ENCODE measurements at places on chromosomes 7 and 10.
A peak's percentile ranks its signal among the peaks of the same experiment; 100 is the strongest.

GRCh38 chr10:10873289-10873688 lies 144.4 kb upstream of the CELF2 start:
- DNase-seq = no peak

- DNase-seq = no peak
Measured at GRCh38 chr7:104023100-104023499, 33.6 kb upstream of the RELN start.

- DNase-seq = no peak
Measured at GRCh38 chr7:30423788-30424505, 54.6 kb downstream of the NOD1 start.

- no peak for DNase-seq
Measured at GRCh38 chr7:17362439-17363105, 64.1 kb downstream of the AHR start.

DNA sequence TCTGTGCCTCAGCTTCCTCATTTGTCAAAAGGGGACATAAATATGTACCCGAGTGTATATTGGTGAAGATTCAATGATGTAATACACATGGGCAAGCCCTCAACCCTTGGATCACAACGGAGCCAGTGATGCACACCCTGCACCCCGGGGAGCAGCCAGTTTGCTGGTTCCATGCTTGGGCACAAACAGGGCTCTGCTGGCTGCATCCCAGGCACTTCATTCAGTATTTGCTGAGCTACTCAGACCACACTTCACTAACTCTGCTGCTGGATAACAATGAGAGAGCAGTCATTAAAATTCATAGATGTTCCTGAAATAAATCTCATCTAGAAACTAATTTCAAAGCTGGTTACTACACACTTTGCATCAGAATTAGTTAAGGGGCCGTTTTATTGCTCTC lies 72.0 kb downstream of the SCRN1 start:
- DNase-seq = no peak

GRCh38 chr7:69173341-69173740 lies 424.9 kb upstream of the AUTS2 start:
- DNase-seq = no peak

GRCh38 chr7:17093461-17093860 lies 205.0 kb upstream of the AHR start:
- no peak for DNase-seq

- no peak for DNase-seq
Measured at GRCh38 chr10:88313878-88314277, 269.2 kb downstream of the RNLS start.

DNA sequence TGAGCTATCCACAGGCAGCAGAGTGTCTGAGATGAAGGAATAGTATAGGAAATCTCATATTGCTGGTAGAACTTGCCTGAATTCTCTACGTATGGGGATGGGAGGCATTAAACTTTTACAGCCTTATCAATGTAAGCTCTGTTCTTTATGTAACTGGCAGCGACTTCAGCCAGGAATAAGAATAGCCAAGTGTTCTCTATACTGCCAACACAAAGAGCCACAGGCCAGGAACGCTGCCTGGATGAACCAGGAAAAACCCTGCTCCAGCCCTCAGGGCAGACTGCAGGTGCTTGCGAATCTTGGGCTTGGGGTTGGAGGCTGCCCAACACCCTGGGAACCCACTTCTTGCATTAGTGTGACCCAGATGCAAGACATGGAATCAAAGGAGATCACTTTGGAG lies 6.1 kb upstream of the OLAH start:
- no peak for DNase-seq

DNA sequence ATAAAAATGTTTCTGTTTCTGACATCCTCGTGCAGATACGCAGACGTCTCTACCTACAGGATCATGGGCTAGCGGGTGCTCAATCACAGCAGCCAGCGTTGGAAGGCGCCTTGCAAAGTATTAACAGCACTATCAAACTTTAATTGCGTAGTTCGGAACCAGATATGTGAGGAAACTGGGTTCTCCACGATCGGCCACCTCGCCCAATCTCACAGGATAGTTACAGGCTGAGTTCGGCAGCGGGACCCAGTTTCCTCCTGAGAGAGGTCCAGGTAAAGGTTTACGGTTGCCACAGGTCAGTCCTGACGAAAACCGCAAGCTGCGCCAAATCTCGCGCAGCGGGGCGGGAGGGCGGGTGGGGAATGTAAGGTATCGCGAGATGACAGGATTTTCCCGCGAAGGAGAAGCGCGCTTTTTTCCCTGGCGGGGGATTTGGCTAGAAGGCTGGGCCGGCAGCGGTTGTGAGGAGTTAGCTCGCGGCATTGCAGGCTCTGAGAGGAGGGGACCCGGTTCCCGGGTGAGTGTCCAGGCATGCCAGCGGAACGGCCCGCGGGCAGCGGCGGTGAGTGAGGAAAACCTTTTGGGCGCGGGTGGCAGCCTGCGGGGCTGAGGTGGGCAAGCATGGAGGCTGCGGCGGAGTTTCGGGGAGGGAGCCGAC lies at the start of gene HELLS:
TSS of gene HELLS (plus strand) at position 398 of the 658 bp plus-strand sequence. CDS start at position 532, 134 bp downstream.
- DNase-seq = peak; percentile 51

DNA sequence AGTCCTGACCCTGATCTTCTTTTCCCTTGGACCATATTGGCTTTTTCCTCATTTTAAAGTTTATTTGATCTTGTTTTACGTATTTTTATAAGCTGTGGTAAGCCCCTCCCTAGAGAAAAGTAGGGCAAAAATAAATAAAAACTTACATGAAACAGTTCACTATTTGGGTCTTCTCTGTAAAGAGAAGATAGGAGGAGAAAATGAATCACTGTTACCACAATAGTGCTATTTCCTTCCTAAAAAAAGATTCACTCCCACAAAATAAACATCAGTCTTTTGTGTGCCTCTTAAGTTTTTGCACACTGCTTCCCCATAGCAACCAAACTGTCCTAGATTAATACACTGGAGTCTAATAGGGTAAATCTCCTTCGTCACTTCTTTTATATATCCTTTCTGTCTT lies 1.4 kb upstream of the SVIL start:
- no peak for DNase-seq

- DNase-seq = no peak
Measured at GRCh38 chr10:59857921-59858320, 48.4 kb downstream of the CCDC6 start.

- DNase-seq = no peak
Measured at GRCh38 chr7:149685455-149685854, 87.9 kb downstream of the ZNF467 start.

DNA sequence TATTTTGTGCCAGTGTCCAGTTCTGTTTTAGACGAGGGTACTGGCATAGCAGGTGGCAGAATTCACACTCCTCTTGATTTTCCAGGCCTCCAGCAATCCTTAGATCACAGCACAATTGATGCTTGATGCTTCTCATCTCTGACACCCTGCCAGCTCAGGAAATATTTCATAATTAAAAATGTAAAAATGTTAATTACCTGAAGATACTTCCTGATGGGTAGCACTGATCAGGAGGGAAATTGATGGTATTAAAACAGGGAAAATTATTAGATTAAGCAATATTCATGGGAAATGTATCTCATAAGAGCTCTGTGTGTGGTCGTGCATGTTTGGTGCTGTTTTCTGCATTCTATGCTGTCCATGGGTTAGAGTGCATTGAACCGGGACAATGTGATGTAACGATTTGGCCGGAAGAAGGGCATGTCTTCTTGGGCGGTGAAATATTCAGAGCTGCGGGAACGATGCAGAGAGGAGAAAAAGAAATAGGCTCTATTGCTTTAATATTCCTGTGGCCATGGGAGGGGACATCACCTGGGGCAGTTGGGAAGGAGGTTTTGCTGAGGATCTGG lies 43.7 kb upstream of the MKI67 start:
- no peak for DNase-seq

DNA sequence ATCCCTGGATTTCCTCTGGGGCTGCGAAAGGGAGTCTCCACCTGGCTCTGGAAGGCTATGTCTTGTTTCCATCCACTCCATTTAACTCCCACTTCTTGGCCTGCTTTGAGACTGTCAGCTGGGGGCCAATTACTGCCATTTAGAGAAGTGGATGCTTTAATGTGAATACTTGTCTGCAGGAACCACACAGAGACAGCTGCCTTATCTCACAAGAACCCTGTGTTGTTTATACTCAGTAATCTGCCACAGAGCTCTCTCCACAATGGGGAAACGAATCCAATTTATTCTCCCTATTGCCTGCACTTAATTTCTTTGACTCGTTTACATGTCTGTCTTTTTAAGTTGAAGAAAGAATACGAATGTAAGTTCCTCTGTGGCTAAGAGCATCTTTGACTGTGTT lies 787.0 kb upstream of the C7orf33 start:
- DNase-seq = no peak

DNA sequence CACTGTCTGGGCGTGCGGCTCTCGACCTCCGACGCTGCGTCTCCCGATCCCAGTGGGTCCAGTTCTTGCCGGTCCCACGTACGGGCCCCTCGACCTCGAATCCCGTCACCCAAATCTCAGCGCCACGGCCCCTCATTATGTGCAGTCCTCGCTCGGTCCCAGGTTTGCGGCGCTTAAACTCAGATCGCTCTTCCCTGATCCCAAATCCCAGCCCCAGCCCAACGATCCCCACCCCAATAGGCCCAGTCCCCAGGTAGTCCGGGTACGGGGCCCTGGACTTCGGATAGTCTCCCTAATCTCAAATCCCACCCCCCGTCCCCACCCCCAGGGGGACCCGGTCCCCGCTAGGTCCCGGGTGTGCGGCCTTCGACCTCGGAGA lies 666 bp downstream of the HNRNPF start:
- peak; percentile 20 for DNase-seq

DNA sequence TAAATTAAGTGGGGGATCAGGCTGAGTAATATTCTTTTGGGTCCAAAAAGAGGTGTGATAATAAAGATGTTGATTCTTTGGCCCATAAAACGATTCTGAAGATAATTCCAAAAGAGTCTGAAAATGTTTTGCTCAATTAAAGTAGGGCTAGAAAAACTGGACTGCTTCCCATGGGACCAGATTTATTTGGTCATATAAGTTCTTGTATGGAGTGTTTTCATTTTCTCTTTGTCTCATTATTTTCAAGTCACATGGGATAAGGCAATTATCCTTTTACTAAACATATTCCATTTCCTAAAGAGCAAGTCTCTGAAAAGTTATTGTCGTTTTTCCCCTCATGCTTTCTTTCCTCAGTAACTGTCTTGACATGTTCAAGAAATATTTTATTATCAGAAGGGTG lies 41.5 kb downstream of the CDK6 start:
- no peak for DNase-seq

- DNase-seq = no peak
Measured at GRCh38 chr10:88004451-88004850, 141.0 kb downstream of the PTEN start.

DNA sequence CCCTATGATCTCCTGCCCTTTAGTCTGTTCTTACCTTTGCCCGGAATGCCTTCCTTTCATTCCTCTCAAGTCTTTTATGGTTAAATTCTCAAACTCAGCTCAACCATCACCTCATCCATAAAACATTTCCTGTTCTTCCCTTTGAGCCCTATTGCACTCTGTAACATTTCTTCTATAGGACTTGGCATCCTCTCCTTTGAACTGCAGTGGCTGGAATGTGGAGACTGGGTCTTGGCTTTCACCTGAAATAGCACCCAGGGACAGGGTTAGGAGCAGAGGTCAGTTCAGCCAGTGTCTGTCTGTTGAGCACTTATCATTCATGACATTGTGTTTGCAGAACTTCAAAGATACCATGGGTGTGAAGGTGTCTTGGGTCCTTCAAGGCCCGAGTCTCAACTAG lies 7.2 kb downstream of the NFE2L3 start:
- DNase-seq = no peak

- no peak for DNase-seq
Measured at GRCh38 chr10:45404087-45404769, 30.2 kb downstream of the ALOX5 start.

All from effector CD4-positive, alpha-beta T cell (primary cell).